ENCODE measurements at places on chromosomes 2 and 18. TPM values are rescaled to one million over a fixed set of nuclear protein-coding genes. Genes with fewer than 3 reads are reported as not detected.

TMEM150A gene
- total RNA-seq: 7.8 TPM

RAB6C gene
- total RNA-seq: 0.21 TPM

ERMN gene
- total RNA-seq: not detected

HOXD8 gene
- 49.8 TPM for total RNA-seq

WNT10A gene
- not detected for total RNA-seq

PTPRN gene
- not detected for total RNA-seq

DNA sequence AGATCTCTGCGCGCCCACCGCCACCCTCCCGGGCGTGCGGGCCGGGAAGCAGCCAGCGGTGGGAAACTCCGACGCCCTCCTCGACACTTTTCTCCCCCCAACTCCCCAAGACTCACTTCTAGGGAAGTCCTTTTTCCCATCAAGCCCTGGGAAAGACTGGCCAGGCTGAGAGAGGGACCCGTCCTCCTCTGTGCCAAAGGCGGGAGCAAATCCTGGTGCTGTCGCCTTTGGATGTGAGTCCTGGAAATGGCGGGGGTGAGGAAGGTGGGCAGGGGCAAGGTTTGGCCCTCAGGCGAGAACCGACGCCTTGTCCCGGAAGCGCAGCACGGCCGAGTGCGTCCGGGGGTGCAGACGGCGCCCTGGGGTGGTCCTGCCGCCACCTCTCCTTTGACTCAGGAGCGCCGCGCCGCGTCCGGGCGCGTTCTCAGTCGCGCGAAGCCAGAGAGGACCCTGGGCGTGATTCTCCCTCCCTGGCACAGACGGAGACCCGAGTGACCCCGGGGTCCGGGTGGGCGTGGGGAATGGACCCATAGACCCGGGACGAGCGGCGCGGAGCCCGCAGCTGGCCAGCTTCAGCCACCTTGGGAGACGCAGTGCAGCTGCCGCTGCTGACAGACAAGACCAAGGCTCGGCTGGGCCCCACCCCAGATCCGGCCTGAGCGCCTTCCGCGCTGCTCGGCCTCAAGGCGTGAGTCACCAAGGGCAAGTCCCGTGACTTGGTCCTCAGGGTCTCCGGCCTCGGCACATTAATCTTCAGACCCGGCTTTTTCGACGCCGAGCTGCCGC lies 3.5 kb upstream of the LBX2 start:
- DNase-seq: peak; percentile 69

DNA sequence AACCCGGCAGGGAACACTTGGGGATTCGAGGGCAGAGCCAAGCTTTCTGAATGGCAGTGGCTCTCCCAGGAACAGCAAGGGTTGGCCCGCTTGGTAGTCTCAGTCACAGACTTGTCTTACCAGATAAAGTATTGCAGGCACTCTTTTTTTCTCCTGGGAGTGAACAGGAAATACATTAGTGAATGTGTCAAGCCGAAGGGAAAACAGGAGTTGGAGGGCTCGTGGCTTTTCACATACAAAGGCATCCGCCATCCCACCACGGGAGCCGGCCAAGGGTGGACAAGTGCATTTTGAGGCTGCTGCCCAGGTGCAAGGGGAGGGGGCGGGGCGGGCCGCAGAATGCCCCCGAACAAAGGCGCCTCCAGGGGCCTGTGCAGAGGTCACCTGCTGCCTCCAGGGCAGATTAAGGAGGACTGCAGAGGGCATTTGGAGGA lies 163.3 kb upstream of the SIX3 start:
- no peak for DNase-seq

DNA sequence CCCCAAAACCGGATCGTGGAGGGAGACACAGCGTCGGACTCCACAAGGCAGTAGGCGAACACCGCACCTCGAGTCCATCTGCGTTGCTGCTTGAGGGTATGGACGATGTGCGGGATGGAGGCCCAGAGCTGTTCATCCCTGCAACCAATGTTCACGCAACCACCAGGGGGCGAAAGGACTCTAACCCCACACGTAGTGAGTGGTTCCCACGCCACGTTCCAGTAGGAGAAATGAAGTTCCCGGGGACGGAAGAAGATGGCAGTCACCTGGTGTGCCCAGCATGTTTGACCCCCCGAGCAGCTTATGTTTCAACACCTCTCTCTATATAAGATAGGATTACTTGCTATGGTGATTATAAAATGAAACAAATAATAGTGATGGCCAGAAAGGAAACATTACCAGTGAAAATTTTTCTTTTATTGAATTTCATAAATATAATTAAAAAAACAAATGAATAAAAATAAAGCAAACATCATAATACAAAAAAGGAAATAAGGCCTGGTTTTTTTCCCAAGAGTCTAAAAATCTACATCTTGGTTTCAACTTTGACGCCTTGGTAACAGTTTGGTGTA lies 184.3 kb downstream of the SH3BP4 start:
- DNase-seq: peak; percentile 73

DNA sequence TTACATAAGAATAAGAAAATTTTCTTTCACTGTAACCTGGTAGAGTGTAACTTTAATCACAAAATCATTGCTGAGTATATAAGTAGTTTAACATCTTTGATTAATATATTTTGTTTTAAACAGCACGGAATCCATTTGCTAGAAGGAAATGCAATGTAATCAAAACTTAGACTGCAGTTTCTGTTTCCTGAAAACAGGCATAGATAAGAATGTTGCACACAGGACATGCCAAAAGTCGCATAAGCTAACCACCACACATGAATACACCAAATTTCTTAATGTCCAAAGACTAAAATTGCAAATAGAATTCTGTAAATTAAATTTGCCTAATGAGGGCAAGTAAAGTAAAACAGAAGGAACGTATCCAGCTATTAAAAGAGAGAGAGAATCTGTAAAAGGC lies 51.0 kb upstream of the SERPINB2 start:
- DNase-seq: no peak

- DNase-seq: no peak
Measured at GRCh38 chr18:45670281-45670962, 53.6 kb upstream of the SLC14A1 start.

- DNase-seq: no peak
Measured at GRCh38 chr18:2654928-2655177, 673 bp upstream of the SMCHD1 start.

DNA sequence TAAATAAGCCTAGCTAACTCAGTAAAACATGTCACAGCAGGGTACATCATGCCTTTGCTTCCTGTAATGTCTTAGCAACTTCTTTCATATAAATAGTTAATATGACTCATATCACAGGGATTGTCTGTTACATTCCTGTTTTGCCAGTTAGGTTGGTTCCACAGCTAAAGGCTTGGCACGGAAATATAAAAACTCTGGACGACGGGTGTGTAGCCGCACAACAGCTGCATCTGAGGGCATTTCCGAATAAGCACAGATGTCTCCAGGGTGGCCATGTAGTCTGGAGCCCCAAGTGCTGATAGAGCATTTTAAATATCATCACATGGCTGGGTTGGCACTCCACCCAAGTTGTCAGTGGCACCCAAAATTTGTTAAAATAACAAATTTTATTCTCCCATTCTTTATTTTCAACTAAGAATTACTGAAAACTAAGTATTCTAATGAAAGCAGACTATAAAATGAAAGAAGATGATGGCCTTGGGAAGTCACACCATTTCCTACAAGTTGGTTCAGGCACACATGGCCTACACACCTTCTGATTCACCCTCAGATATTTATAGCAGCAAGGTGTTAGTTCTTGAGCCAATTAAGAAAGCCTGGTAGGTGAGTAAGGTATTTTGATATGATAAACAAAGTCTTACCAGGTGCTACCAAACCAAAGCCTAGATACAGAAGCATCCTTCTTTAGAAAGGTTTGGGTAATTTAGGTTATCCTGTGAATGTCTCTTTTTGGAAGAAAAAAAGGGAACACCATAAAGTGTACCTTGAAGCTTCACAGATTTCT lies 61.8 kb upstream of the STK17B start:
- DNase-seq: no peak

DNA sequence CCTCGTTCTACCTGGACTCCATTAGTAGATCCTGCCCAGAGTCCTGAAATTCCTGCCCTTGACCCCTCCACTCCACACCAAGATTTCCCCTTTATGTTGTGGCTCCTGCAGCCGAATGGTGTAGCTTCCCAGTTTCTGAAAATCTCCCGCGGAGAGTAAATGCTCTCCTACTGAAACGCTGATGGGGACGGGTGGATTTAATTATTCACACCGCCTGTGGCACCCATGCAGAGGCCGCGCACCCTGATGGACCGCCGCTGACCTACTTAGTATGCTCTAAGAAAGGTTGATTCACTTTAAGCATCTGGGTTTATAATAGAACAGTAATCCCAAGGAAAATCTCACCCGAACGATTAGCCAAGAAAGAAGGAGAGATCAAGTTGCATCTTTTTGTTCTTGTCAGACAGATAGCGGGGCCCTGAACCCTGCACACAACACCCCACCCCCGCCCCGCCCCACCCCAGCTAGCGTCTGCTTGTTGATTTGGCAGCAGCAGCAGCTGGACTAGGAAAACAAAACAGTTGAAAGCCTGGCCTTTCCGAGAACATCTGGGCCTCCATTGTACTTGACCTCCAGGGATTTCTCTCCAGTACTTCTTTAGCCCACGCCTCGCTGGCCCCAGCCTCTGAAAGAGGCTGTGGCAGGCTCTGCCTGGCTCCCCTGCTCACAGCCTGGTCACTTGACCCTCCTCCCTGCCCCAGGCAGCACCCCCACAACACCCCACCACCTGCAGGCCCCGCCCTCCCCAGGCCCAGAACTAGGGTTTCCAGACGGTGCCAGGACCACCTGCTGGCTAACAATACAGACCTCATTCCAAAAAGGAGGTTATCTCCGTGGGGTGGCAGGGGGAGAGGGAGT lies 53.6 kb downstream of the DPYSL5 start:
- DNase-seq: no peak

DNA sequence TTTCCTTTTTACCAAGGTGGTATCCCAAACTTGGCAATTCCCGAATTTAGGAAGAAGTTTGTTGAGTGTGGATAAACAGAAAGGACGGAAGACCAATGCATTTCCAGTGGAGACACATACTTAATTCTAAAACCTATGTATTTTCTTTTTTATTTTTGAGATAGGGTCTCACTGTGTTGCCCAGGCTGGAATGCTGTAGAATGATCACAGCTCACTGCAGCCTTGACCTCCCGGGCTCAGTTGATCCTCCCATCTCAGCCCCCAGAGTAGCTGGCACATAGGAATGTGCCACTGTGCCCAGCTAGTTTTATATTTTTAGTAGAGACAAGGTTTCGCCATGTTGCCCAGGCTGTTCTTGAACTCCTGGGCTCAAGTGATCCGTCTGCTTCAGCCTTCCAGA lies 90.3 kb downstream of the COX7A2L start:
- DNase-seq: no peak

- DNase-seq: peak; percentile 18
Measured at GRCh38 chr2:215830304-215830703, 183.0 kb downstream of the MREG start.

GRCh38 chr2:196160946-196161345 lies 10.4 kb downstream of the STK17B start:
- no peak for DNase-seq

- no peak for DNase-seq
Measured at GRCh38 chr18:37465958-37466357, 99.6 kb downstream of the CELF4 start.

DNA sequence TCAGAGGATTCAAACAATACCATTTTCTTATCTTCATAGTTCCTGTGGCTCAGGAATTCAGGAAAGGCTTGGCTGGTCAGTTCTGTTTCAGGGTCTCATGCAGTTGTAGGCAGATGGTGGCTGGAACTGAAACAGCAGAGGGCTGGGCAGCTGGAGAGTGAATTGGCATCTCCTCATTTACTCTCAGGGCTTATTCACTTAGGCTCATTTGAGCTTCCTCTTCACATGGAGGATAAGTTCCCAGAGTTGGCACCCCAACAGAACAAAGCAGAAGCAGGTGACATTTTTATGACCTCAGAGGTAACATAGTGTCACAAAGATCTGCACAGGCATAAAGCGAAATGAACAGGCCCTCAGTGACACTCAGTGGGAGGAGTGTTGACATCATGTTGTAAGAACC lies 66.1 kb downstream of the RBBP8 start:
- DNase-seq: no peak

DNA sequence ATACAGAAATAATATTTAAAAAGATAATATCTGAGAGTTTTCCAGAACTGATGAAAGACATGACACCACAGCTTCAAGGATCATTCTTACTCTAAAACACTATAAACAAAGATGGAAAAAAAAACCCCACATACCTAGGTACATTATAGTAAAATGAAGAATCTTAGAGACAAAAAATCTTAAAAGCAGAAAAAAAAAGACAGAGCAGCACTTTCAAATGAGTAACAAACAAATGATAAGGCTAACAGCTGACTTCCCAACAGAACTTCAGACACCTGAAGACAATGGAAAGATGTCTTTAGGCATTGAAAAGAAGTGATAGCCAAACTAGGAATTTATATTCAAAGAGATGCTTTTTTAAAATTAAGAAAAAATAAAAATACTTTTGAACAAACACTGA lies 21.2 kb upstream of the AFF3 start:
- DNase-seq: no peak

GRCh38 chr18:49174478-49174877 lies 223.7 kb upstream of the SMAD7 start:
- peak; percentile 25 for DNase-seq

GRCh38 chr2:232623768-232624765 lies 9.3 kb upstream of the EFHD1 start:
- DNase-seq: no peak

- no peak for DNase-seq
Measured at GRCh38 chr2:139354518-139354917, 574.3 kb upstream of the NXPH2 start.

- DNase-seq: no peak
Measured at GRCh38 chr2:118604811-118605210, 242.6 kb downstream of the EN1 start.

DNA sequence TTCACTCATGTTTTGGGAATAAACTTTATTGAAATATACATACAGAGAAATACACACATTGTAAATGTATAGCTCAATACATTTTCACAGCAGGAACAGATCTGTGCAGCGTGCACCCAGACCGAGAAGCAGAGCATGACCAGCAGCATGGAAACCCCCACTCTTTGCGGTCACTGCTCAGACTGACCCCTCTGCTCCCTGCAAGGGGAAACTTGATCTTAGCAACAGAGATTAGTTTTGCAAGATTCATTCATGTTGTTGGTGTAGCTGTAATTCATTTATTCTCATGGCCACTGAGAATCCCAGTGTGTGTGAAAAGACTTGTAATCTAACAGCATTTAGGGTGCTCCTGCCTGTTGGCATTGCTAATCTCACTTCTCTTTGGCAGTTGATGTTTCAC lies 35.2 kb downstream of the LPIN1 start:
- no peak for DNase-seq

- no peak for DNase-seq
Measured at GRCh38 chr2:234564699-234565098, 67.8 kb upstream of the ARL4C start.
